NB4 (cell line): ENCODE measurements at places on chromosomes 6 and 20.

GRCh38 chr6:116564921-116565872 is 6.1 kb upstream of the RWDD1 start:
- no peak for DNase-seq

DNA sequence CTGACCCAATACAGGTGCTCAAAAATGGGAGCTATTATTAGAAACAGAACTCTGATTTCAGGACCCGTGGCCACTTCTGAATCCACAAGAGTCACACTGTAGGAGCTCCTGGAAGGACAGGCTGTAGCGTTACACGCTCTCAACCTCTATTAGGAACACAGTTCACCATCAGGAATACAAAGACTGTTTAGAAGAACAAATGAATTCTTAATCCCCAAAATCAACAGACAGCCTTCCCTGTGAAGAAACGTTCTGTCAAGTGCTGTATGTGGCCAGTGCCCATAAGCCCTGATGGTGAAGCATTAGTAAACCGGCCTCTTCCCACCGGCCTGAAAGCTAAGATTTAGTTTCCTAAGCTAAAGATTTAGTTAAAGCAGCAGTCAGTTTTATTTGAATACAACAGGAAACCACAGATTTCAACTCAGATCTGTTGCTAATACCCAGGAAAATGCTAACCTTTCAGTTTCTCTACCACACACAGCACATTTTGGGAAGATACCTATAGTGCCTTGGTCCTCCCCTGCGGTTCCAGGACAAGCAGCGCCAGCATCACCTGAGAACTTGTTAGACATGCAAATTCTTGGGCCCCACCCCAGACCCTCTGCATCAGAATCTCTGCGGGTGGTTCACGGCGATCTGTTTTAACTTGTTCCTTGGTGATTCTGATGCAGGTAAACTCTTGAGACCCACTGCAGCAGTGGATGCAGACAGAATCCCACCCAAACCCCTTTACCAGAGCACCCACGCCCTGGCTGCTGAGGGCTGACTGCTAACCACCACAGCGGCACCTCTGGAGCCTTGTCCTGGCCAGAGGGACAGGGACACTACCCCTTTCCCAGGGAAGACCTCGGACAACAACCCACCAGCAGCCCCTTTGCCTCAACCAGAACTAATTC is 33.4 kb downstream of the MTRES1 start:
- no peak for DNase-seq

DNA sequence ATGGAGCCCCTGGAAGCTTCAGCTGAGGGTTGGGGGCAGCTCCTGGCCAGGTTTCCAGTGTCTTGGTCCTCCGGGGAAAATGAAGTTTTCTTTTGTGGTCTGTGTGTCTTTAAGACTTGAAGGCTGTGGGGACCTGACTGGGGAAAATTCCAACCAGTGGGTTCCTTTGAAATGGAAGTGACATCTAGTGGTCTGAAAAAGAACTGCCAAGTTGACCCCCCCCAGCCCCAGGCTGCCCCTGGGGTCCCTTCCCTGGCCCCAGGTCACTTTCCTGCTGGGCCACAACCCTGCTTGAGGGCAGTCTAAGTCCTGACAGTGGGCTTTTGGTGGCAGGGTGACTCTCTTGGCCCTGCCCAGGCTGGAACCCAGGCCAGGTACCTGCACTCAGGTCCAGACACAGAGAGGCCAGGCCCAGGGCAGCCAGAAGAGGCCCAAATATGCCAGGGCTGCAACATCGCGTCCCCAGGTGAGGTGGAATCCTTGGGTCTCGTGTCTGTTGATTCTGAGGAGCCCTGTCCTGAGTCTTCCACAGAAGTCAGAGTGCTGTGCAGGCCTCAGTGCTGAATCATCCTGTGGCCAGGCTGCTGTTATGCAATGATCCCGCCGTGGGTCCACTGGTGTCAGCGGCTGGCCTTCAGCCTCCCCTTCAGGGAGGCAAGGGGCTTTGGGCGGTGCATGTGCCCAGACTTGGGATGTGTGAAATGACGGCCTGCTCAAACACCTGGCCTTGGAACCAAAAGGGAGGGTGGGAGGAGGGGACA is 68.4 kb downstream of the VEGFA start:
- DNase-seq, result peak; percentile 76

GRCh38 chr6:125512621-125513020 is 210.9 kb upstream of the HDDC2 start:
- peak; percentile 27 for DNase-seq

DNA sequence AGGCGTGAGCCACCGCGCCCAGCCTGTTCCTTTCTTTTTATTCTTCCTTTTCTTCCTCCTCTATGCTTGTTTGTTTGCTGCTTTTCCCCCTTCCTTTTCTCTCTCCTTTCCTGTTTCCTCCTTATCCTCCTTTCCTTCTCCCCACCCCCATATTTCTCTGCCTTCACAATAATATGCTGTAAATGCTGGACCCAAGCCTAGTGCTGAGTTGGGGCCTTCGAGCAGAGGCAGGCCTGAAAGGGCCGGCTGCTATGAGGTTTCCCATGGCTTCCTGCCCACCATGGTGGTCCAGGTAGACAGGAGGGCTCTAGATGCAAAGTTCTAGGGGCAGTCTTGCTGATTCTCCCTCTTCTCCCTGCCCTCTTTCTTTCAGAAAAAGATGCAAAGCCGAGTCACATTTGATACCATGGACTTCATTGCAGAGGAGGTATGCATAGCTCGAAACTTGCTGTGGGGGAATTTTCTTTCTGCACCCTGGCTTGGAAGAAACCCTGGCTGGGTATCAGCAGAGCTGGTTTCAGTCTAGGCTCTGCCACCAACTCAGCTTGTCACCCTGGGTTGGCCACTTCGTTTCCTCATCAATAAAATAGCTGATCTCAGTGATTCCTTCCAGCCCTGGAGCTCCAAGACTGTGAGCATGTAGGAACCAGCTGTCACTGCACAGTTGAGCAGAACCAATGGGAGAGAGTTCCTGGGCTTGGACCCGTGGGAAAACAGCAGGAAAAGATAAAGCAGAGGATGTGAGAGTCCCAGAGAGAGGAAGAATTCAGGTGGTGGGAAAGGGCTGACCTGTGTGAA is 7.4 kb downstream of the CNBD2 start:
- DNase-seq, result no peak
